ENCODE measurements at places on chromosomes 1 and 21.

- no peak for DNase-seq
Measured at GRCh38 chr1:68528243-68528642, 31.4 kb upstream of the DEPDC1 start.

DNA sequence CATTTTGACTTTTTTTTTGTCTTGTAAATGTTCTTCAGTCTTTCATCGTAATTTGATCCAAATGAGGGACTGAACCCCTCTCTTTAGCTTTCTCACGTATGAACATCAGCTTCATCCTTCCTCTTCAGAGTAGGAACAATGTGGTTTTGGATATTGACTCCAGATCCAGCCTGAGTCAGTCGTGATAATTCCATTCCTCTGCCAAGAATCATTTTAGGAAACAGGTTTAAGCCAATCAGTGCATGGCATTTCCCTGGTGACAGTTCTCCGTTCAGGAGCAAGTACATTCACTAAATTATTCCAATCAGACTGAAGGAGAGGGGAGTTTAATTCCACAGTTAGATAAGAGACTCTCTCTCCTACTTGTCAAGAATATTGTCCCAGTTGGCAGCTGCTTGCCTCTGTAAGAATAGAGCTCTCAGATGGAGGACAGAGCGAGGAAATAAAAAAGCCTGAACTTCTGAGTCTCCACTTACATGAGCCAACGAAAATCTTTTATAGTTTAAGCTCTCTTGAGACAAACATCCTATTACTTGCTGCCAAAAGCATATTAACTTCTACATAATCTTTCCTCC is 18.6 kb downstream of the RHOU start:
- DNase-seq: no peak

GRCh38 chr1:209155546-209155945 is 428.0 kb upstream of the CAMK1G start:
- DNase-seq: no peak

- DNase-seq: no peak
Measured at GRCh38 chr1:25487628-25488027, 55.8 kb upstream of the LDLRAP1 start.

DNA sequence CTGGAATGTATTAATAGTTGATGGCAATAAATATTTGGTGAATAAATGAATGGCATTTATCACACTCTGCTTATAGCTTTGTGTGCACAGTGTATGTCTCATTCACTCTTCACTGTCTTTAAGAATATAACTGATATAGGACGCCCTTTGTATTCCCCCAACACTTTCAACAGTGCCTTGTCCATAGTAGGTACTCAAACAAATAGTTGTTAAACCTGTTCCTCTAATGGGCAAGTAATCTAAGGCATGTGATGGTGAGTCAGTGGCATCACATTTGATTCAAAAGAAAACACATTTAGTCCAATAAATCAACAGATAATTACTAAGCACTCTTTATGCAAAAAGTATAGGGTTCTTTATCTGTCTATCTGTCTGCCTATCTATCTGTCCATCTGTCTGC is 11.2 kb upstream of the RXRG start:
- no peak for DNase-seq

GRCh38 chr1:93042187-93043056 is 36.7 kb upstream of the MTF2 start:
- no peak for DNase-seq

- DNase-seq: no peak
Measured at GRCh38 chr1:53484705-53485477, 25.7 kb downstream of the DMRTB1 start.

DNA sequence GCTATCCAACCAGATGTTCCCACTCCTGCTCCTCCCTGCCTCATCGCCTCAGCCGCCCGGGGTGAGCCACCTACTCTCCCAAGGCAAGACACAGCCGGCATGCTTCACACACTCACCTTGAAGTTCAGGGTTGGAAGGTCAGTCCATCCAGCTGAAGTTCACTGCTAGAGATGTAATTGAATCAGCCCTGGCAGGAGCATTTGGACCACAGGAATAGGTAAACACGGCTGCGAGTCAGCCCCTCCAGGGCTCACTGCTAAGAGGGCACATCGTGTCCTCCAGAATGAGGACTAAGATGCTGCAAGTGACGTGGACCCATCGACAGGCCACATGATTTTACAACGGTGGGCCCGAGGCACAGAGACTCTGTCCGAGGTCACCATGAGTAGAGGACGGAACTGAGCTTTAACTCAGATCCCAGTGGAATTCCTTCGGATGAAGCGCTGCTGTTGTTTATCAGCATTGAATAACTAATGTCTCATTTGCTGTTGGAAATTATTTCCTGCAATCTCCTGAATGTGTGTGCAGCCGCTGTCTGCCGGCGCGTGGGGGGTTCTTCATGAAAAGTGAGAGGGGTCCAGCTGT is 41.9 kb downstream of the RSPH1 start:
- no peak for DNase-seq

Measured in stimulated activated CD4-positive, alpha-beta T cell treated with anti-CD3 and anti-CD28 coated beads, Interleukin-4, amount 100 ng/mL, for 48 hours (primary cell).